ENCODE measurements at places on chromosomes 4 and X.
A peak's percentile ranks its signal among the peaks of the same experiment; 100 is the strongest.

- no peak for DNase-seq
Measured at GRCh38 chr4:83093060-83093640, 21.4 kb downstream of the PLAC8 start.

GRCh38 chr4:5816101-5816500 lies 76.8 kb downstream of the CRMP1 start:
- no peak for DNase-seq

DNA sequence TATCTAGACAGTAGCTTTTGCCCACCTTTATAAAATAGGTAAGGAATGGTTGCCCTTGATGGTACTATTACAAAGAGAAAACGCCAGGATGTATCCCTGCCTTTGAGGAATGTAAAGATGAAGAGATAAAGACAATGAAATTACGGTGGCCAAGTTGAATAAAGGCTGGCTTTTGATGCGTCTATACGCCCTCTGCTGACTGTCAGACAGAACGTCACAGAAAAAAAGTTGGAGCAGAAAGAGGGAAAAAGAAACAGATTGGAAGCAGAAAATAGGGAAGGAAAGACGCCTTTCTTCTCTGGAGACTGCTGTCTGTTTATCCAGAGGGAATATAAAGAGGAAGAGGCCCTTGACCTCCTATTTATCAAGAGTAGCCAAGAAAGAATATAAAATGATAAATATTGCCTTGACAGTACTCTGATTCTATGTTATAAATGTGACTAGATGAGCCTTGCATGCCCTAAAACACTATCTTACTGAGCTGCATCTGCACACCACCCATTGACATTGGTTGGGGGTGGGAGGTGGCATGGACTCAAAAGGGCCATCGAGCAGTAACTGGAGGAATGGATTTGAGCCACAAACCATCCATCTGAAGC lies 30.6 kb downstream of the PCDH19 start:
- no peak for DNase-seq

DNA sequence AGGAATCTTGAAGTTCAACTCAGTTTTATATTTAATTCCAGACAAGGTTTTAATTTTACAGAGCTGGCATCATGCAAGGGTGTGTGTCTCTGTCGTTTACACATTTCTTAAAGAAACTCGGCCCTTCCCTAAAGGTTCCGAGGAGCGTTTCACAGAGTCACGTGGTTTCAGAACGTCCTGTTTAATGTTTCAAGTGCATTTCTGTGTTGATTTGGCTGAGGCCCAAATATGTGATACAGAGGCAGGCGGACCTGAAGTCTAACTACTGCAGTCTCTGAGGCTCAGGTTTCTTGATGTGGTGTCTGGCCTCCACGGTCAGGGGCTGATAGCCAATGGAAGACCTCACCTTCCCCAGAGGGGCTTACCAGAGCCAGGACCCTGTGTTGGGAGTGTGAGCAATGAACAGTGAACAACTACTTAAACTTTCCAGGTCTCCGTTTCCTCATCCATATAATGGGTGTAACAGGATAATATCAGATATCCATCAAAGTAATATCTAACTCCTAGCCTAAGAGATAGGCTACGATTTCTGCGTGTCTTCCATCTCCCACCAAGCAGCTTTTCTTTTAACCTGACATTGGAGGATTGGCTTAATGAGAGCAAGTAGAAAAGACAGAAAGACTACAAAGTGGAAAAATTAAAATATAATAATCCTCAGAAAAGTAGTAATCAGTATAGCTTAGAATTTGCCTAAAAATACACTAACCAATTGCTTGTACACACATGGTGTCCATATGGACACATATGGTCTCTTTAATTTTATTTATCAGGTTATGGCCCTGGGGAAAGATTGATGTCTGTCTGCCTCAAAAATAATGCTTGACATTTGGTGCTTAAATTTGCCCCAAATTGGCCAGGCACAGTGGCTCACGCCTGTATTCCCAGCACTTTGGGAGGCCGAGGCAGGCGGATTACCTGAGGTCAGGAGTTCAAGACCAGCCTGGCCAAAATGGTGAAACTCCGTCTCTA lies 50.0 kb upstream of the TRIM2 start:
- no peak for DNase-seq

GRCh38 chrX:120522820-120523219 lies 37.9 kb downstream of the CUL4B start:
- no peak for DNase-seq

GRCh38 chr4:14095831-14096230 lies 468.3 kb upstream of the BOD1L1 start:
- DNase-seq, result no peak

- no peak for DNase-seq
Measured at GRCh38 chrX:4268676-4269075, 555.2 kb upstream of the PRKX start.

- no peak for DNase-seq
Measured at GRCh38 chrX:16649858-16650257, at the start of gene S100G. TSS of gene S100G (plus strand) at chrX:16650158. CDS start at chrX:16651007, 849 bp downstream.

DNA sequence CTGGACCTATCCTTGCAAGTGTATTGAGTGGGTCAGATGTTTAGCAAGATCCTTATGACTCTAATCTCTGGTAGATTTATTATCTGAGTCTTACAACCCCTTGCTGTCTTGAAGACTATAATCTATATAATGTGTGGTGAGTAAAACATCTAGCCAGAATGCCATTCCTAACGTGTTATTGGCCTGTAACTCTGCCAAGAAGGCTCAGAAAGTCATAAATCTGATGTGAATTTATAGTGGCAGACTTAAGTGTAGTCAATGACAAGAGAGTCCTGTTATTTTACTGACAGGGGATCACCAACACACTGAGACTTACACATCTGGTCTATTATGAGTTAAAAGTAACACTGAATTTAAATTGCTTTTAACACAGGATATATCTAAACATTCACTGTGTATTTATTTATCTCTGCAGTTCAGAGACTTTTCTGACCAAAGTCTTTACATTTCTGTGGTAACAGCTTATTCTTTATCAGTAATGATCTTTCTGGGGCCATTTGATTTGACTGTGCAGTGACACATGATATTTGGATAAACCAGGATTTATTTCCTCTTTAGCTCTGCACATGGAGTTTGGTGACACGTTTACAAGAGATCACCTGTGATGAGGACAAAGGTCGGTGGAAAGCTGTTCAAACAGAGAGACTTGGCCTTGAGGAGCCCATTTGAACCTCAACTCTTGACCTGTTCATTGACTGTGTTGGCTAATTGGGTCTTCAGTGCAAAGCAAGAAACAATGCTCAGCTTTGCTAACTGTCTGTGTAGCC lies 415.8 kb downstream of the STIM2 start:
- DNase-seq, result no peak

DNA sequence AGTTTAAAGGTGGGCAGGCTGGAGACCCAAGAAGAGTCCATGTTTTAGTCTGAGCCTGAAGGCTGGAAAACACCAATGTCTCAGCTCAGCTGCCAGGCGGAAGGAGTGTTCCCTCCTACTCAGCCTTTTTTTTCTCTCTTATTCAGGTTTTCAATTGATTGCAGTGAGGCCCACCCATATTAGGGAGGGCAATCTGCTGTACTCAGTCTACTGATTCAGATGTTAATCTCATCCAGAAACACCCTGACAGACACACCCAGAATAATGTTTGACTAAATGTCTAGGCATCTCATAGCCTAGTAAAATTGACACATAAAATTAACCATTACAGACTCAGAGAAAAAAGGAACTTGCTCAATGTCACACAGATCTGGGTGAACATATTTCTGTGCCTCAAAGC lies 347.1 kb downstream of the GBA3 start:
- DNase-seq, result no peak

DNA sequence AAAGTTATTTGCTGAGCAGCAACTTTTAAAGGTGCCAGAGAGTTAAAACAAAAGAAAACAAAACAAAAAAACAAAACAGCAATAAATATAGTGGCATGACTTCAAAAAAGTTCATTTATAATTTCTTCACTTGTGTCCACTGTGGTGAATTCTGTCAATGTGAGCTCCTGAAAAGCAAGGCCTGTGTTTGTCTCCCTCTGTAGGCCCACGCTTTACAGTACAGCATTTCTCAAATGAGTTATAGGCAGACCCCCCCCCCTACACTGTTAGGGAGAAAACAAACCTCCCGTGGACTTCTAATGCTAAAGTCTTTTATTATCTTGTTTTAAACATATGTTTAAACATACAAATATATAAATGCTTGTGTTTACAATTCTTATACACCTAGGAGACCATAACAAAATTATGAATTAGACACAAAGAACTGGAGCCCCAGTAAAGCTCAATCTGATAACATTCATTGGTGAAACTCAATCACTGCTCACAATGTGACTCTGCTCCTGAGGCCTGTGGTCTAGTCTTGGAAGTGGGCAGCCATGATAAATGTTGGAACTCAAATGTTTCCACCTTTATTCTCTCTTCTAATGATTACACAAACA lies 47.0 kb upstream of the SCOC start:
- DNase-seq, result no peak

DNA sequence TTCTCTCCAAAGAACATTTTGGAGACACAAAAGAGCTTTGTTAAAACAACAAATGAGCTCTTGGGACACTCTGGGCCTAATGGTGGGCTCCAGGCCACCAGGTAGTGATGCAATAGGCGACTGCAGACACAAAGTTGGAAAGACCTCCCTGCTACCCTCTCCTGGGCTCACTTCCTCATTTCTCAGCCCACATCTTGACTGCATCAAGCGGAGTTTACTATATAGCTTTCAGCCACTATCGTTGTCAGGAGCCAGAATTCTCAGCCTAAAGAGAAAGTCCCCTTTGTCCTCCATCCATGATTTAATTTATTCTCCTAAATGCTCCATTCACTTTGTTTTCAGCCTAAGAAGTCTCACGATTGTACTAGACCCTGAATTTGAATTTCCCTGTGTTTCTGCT lies 114.9 kb downstream of the EFHC2 start:
- DNase-seq, result no peak

DNA sequence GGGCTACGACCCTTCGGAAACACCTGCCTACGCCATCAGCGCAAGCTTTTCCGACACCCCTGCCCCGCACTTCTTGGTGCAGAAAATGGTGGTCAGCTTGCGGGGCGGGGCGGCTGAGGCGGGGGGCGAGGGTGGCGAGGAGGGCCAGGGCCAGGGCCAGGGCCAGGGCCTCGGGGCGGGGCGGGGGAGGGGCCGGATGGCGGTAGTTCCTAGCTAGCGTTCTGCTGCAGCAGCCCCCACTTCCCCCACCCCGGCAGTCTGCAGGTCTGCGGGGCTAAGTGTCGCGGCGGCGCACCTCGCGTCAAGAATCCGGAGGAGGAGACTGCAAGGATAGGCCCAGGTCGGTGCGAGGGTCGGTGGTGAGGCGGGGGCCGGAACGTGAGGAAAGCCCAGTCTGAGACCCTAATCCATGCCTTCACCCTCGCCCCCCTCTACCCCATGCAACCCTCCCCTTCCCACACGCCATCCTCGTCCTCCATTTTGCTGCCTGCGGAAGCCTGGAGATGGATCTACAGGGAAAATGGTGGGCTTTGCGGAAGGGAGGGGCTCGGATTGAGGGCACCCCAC lies 600 bp downstream of the BEX4 start:
- peak; percentile 17 for DNase-seq

DNA sequence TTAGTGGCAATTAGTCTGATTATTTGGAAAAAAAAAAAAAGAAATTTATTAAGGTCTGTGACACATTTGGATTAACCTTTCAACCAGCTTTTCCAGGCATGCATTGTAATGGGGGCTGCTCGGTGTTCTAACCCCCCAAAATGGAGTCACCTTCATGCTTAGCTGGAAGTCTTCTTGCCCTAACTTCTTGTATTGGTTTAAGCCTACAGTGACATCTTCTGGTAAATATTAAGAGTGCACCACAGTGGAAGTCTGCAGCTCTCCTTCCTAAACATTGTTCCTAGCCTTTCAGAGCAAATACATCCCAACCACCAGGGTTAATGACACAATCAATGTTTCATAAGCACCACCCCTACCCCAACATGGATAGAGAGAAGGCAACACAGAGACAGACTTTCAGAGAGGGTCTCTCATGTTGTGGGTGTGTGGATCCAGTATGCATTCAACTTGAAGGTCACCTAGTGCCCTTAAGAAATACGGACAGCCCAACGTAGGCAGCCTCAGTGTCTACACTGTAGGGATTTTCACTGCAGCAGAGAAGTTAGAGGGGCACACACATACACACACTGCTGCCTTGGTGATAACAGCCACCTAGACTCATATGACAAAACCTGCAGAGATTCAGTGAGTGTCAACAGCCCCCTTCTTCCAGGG lies 142.9 kb upstream of the MBNL3 start:
- DNase-seq, result no peak

GRCh38 chr4:67933755-67934154 lies 29.5 kb downstream of the TMPRSS11A start:
- DNase-seq, result no peak

GRCh38 chrX:44705817-44706551 lies 137.8 kb upstream of the DUSP21 start:
- no peak for DNase-seq

DNA sequence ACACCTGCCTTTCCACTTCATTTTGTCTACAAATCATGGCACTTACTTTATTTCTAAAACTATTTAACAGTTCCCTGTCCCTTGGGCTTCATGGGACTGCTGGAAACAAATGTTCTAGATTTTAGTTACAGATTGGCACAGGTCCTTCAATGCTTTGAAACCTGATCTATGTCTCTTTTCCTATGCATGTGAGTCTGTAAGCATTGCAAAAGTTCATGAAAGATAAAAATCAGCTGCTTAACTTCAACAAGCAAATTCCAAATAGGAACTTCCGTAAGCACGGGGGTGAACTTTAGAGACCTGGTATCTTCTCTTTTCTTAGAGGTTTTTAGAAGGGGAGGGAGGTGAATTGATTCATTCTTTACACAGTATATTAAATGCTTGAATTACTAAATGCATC lies 9.5 kb downstream of the LGI2 start:
- no peak for DNase-seq

DNA sequence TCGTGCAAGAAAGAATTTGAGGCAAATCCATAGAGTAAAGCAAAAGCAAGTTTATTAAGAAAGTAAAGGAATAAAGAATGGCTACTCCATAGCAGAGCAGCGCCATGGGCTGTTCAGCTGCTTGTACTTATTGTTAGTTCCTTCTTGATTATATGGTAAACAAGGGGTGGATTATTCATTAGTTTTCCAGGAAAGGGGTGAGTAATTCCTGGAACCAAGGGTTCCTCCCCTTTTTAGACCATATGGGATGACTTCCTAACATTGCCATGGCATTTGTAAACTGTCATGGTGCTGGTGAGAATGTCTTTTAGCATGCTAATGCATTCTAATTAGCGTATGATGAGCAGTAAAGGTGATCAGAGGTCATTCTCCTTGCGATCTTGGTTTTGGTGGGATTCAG lies 23.5 kb upstream of the CEP135 start:
- no peak for DNase-seq

- DNase-seq, result no peak
Measured at GRCh38 chr4:133152831-133153481, 3.9 kb downstream of the PCDH10 start.

- DNase-seq, result no peak
Measured at GRCh38 chr4:55618546-55619143, 17.5 kb downstream of the NMU start.

- peak; percentile 1 for DNase-seq
Measured at GRCh38 chrX:84188320-84188834, 378 bp upstream of the RPS6KA6 start.

GRCh38 chr4:186653969-186654368 lies 69.7 kb downstream of the FAT1 start:
- no peak for DNase-seq

- DNase-seq, result no peak
Measured at GRCh38 chrX:16604337-16604736, 45.6 kb upstream of the S100G start.

- peak; percentile 23 for DNase-seq
Measured at GRCh38 chr4:122458625-122459024, 2.1 kb upstream of the IL2 start.

GRCh38 chrX:13188731-13189309 lies 131.0 kb downstream of the ATXN3L start:
- DNase-seq, result no peak

Data from stimulated activated CD4-positive, alpha-beta T cell treated with anti-CD3 and anti-CD28 coated beads, Interleukin-1b, Interleukin-23, amount 100 ng/mL, for 4 hours (primary cell).